ENCODE measurements at places on chromosomes 2 and 18.

DNA sequence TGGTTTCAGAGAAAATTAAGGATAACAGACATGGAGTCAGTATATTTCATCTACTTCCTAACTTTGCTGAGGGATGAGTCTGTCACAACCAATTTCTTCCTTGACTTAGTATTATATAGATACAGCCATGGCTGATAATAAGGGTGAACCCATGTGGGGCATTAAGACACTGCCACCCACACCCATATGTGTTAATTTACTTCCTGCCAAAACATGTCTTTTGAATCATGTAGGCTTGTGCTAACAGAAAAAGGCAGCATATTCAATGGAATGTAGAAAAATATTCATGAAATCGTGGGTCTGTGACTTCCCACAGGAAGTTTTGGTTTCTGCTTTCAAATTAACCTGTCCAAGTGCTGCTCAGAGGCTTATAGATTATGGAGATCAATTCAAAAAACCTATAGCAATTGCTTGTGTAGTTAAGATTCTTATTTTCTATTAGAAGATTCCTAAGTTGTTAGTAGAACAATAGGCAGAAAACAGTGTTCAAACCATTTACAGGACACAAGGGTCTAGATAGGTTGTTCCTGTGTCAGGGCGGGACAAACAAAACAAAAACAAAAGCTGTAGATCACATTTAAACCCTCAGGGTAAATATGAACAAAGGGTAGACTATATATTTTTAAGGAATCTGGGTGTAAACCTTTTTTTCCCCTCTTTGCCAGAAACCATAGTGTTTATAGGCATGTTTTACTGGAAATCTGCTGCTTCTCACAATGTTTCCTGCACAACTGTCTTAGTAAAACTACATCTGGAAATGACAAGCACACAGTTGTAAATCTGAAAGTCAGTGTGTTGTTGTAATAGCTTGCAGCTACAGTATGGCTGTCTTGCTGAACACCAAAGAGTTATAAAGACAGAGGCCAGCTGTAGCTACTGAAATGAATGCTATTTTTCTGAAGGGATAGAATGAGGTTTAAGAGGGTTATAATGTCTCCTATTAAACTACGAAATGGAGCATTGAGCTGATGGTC, 691.2 kb downstream of the EPHA4 start:
- H3K36me3 ChIP-seq: no peaks in the 10 kb centered on the region
- H3K27ac ChIP-seq: no peak overlapping the region
- DNase-seq: no peak
- H3K4me1 ChIP-seq: no peaks in the 10 kb centered on the region
- no peaks in the 10 kb centered on the region for H3K27me3 ChIP-seq
- no peak overlapping the region for H3K4me3 ChIP-seq

GRCh38 chr2:33477473-33478468, 1.3 kb downstream of the RASGRP3 start:
- no peak for DNase-seq
- peaks cover 18% of the 10 kb centered on the region for H3K36me3 ChIP-seq
- no peaks in the 10 kb centered on the region for H3K27me3 ChIP-seq
- peak overlapping the region; percentile 97 for H3K4me3 ChIP-seq
- peak overlapping the region; percentile 99 for H3K27ac ChIP-seq

GRCh38 chr18:40415176-40415791, 1539.8 kb upstream of the PIK3C3 start:
- no peaks in the 10 kb centered on the region for H3K4me1 ChIP-seq
- no peak for DNase-seq
- H3K4me3 ChIP-seq: no peak overlapping the region
- no peaks in the 10 kb centered on the region for H3K36me3 ChIP-seq
- no peak overlapping the region for H3K27ac ChIP-seq

- H3K27ac ChIP-seq: no peak overlapping the region
- no peaks in the 10 kb centered on the region for H3K36me3 ChIP-seq
- no peaks in the 10 kb centered on the region for H3K27me3 ChIP-seq
These were observed 445.1 kb upstream of the SPRED2 start for GRCh38 chr2:65877331-65878010.

DNA sequence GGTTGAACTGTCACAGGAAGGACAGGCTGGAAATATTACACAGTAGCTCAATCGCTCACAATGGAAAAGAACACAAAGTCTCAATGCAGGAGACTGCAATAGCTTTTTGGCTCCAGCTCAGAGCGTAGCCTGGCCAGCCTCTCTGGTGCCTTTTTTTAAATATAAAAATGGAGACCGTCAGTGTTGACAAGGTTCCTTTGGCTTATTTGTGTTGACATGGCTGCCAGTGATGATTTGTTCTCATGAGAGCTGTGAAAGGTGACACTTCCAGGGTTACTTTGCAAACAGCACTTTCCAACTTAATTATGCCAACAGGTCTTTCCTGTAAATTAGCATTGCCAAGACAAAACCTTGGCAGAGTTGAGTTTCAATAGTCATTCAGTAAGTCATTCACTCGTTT, 70.8 kb downstream of the KCNE4 start:
- no peaks in the 10 kb centered on the region for H3K27me3 ChIP-seq
- no peak overlapping the region for H3K4me3 ChIP-seq
- no peak overlapping the region for H3K27ac ChIP-seq

GRCh38 chr2:10717628-10718027, 3.8 kb upstream of the ATP6V1C2 start:
- H3K4me1 ChIP-seq: no peaks in the 10 kb centered on the region
- no peak overlapping the region for H3K27ac ChIP-seq
- H3K4me3 ChIP-seq: no peak overlapping the region
- peaks cover 42% of the 10 kb centered on the region for H3K27me3 ChIP-seq
- H3K36me3 ChIP-seq: no peaks in the 10 kb centered on the region

DNA sequence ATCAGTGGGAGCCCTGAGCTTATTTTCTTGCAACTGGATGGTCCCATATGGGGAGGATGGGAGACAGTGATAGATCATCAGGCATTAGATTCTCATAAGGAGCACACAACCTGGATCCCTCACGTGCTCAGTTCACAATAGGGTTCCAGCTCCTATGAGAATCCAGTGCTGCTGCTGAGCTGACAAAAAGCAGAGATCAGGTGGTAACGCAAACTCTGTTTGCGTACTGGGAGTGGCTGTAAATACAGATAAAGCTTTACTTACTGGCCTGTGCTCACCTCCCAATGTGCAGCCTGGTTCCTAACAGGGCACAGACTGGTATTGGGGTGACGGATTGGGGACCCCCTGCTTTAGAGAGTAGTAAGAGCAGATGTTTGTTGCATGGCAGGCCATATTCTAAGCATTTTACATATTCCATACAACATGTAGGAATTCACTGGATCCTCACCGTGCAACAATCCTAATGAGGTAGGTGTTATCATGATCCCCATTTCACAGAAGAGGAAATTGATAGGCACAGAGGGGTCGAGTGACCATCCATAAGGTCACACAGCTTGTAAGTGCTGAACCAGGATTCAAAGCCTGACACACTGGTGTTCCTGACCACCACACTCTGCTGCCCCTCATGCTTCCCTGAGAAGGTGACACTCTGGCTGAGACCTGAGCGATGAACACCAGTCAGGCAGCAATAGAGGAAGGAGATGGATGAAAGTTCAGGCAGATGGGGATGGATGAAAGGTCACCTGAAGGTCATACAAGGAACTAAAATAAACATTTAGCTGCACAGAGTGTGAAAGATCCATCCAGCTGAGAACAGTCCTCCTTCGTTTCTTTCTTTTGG, 15.7 kb upstream of the MAT2A start:
- no peaks in the 10 kb centered on the region for H3K36me3 ChIP-seq
- H3K27me3 ChIP-seq: peaks cover 22% of the 10 kb centered on the region
- H3K27ac ChIP-seq: no peak overlapping the region
- H3K4me1 ChIP-seq: no peaks in the 10 kb centered on the region

GRCh38 chr2:110211938-110212858, at the start of gene MTLN:
Gene MTLN, minus strand, starts transcription at chr2:110212547. Its CDS starts 22 bp downstream, at chr2:110212525.
- peak; percentile 53 for DNase-seq
- peaks cover 17% of the 10 kb centered on the region for H3K36me3 ChIP-seq
- H3K4me3 ChIP-seq: peak within 1 kb of the TSS; percentile 89
- peaks cover 23% of the 10 kb centered on the region for H3K4me1 ChIP-seq

- DNase-seq: no peak
- no peak overlapping the region for H3K4me3 ChIP-seq
- H3K27me3 ChIP-seq: peaks cover 23% of the 10 kb centered on the region
These were observed 7.2 kb upstream of the KIAA2012 start for GRCh38 chr2:202065876-202066275.

GRCh38 chr2:75641587-75641986, 5.0 kb upstream of the MRPL19 start:
- H3K27me3 ChIP-seq: peaks cover 31% of the 10 kb centered on the region
- peaks cover 5% of the 10 kb centered on the region for H3K36me3 ChIP-seq
- no peak overlapping the region for H3K27ac ChIP-seq
- H3K4me1 ChIP-seq: peaks cover 7% of the 10 kb centered on the region
- H3K4me3 ChIP-seq: no peak overlapping the region

GRCh38 chr18:79600596-79600995, 79.0 kb upstream of the CTDP1 start:
- no peak overlapping the region for H3K4me3 ChIP-seq
- peaks cover 32% of the 10 kb centered on the region for H3K27me3 ChIP-seq
- H3K4me1 ChIP-seq: no peaks in the 10 kb centered on the region
- peaks cover 2% of the 10 kb centered on the region for H3K36me3 ChIP-seq
- DNase-seq: no peak

DNA sequence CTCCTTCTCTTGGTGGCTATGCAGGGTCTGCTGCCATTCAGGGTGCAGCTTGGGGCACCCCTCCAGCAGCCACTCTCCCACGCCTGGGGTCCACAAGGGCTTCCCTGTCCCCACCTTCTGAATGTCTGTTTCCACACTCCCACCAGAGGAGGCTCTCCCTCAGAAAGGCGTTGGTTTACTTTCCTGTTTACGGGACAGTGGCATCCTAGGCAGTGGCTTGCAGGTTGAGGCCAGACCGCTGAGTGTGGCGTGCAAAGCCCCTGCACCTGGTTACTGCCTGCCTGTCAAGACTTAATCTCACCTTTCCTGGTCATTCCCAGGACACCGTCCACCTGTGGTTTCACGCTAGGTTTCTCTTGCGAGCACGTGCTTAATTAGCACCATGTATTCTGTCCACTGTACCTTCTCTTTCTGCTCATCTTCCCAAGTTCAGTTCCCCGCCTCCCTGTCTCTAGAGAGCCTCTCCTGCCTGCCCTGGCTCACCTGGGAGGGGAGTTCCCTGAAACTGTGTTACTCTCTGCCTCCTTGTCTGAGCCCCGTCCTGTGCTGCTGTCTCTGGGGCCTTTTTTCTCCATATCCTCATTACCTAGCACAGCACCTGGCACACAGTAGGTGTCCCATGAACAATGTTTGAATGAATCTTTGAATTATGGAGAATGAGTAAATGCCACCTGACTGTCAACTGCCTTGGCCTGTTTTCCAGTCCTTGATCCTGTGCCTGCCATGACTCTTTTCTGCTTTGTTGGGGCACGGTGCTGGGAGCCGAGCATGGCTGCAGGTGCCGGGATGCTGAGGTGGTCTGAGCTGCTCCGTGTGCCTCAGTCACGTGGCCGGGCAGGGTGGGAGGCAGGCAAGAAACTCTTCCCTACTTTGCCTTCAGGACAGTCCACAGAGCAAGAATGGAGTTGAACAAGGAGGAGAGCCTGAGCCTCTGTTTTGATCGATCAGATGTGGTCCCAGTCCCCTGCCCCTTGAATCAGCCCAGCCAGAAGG, 56.4 kb downstream of the ARHGEF4 start:
- peaks cover 76% of the 10 kb centered on the region for H3K27me3 ChIP-seq
- no peak overlapping the region for H3K4me3 ChIP-seq
- no peak overlapping the region for H3K27ac ChIP-seq
- H3K36me3 ChIP-seq: no peaks in the 10 kb centered on the region
- DNase-seq: no peak
- H3K4me1 ChIP-seq: no peaks in the 10 kb centered on the region

DNA sequence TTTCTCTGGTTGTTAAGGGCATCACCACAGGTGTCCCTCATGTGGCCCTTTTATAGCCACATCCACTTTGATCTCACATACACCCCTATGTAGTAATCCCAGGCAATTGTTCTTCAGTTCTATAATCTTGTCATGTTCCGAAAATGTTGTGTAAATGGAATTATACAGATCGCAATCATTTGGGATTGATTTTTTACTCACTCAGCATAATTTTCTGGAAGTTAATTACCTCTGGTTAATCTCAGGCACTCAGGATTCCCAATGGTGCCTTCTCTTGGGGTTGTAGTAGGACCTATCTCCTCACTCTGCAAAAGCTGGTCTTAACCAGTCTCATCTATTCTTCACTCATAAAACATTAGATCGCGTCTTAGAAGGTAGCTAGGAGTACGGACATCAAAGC, 1549.6 kb upstream of the DDX18 start:
- H3K4me3 ChIP-seq: no peak overlapping the region
- H3K27ac ChIP-seq: no peak overlapping the region
- no peaks in the 10 kb centered on the region for H3K36me3 ChIP-seq

DNA sequence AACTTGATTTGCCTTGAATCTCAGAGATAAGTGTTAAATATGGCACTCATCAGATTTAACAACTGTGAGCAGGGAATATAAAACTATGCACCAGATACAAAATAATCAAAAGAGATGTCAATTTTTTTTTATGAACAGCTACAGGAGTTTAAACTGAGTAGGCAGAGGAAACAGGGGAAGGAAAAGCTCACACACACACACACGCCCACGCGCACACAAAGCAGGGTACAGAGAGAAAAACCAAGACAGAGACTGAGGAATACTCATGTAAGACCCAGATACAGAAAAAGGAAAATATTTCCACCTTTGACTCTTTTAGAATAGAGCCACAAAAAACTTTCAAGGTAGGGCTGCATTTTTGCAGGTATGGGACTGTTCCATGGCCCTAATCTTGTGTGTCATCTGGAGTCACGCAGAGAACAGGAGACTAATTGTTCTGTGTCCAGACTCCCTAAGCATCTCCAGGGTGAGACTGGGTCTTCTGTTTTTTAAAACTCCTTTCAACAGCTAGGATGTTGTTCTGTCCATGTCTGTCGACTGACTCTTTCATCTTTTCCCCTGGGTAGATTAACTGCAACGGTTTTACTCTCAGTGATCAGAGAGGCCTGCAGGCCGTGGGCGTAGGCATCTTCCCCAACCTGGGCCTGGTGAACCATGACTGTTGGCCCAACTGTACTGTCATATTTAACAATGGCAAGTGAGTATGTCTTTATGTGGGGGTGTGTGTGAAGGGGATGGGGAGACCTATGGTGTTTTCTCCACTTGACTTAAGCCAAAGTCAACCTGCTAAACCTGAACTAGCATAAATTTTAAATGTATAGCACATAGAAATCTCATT, 23.0 kb downstream of the SMYD1 start:
- H3K36me3 ChIP-seq: no peaks in the 10 kb centered on the region
- H3K27me3 ChIP-seq: no peaks in the 10 kb centered on the region
- H3K4me1 ChIP-seq: no peaks in the 10 kb centered on the region
- no peak for DNase-seq
- H3K27ac ChIP-seq: no peak overlapping the region
- no peak overlapping the region for H3K4me3 ChIP-seq

DNA sequence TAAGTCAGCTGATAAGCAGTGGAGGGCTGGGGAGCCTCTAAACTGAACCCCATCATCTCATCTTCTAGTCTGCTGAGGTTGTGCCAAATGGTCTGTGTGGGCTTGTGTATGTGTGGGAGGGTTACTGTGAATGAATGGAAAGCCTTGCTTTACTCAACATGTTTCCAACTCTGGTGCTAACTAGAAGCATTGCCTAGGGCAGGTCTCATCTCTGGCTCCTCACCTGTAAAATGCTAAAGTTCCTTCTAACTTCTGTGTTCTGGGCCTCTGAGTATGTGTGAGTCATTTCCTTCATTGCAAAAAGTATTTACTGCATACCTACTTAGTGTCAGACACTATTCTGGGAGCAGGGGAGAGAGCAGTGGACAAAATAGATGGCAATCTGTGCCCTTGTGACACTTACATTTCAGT, 1.3 kb downstream of the LIPG start:
- H3K4me1 ChIP-seq: peaks cover 28% of the 10 kb centered on the region
- peaks cover 87% of the 10 kb centered on the region for H3K27me3 ChIP-seq
- DNase-seq: no peak
- H3K36me3 ChIP-seq: no peaks in the 10 kb centered on the region

- no peaks in the 10 kb centered on the region for H3K27me3 ChIP-seq
- H3K4me3 ChIP-seq: no peak overlapping the region
- DNase-seq: no peak
- H3K27ac ChIP-seq: no peak overlapping the region
- no peaks in the 10 kb centered on the region for H3K36me3 ChIP-seq
These were observed 356.6 kb downstream of the FBXO15 start for GRCh38 chr18:73791081-73791480.
